Breast epithelium (tissue), 4 donors: ENCODE measurements at places on chromosomes 16 and 17. TPM values are rescaled to one million over a fixed set of nuclear protein-coding genes. Genes with fewer than 3 reads are reported as not detected.

GRCh38 chr16:87790292-87791100 is 24.7 kb upstream of the KLHDC4 start:
- no peak overlapping the region for H3K4me3 ChIP-seq
- H3K36me3 ChIP-seq, result no peaks in the 10 kb centered on the region
- H3K27me3 ChIP-seq, result no peaks in the 10 kb centered on the region
- H3K4me1 ChIP-seq, result no peaks in the 10 kb centered on the region

GRCh38 chr17:60557805-60558204 is 31.8 kb upstream of the APPBP2 start:
- no peaks in the 10 kb centered on the region for H3K27me3 ChIP-seq
- H3K27ac ChIP-seq, result no peak overlapping the region
- DNase-seq, result no peak
- H3K36me3 ChIP-seq, result no peaks in the 10 kb centered on the region

DNA sequence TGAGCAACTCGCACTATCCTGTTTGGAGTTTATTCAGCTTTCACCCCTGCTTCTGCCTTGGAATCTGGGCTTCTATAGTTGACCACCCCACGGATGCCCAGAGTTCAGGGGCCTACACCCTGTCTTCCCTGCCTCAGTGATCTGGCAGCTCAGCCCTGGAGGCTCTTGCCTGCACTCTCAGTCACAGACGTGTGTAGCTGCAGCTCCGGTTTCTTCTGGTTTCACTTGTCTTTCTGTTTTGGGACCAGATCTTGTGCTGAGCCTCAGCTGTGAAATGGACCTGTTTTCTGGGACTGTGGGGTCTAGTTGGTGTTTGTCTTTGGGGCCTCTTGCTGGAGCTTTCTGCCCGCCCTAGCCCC is 5.8 kb downstream of the GPT2 start:
- no peaks in the 10 kb centered on the region for H3K27me3 ChIP-seq
- no peak for DNase-seq
- H3K36me3 ChIP-seq, result no peaks in the 10 kb centered on the region
- no peak overlapping the region for H3K27ac ChIP-seq
- H3K4me1 ChIP-seq, result no peaks in the 10 kb centered on the region

DNA sequence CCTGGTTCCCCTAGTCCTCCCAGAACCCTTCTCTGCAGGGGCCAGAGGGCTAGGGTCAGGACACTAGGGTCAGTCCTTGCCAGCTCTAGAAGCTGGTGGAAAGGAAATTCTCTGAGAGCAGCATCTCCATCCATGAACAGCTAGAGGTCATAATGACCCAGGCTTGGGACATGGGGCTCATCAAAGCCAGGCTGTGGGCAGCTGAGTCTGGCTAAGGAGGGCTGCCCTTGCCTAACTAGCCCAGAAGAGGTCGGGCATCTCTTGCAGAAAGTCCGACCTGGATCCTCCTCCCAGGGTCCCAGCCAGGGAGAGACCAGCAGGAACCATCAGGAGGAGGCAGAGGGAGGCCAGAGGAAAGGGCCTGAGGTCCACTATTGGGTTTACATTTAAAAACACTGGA is 4.3 kb downstream of the MPO start:
- DNase-seq, result no peak
- H3K4me1 ChIP-seq, result no peaks in the 10 kb centered on the region
- H3K4me3 ChIP-seq, result no peak overlapping the region
- no peaks in the 10 kb centered on the region for H3K36me3 ChIP-seq

- no peaks in the 10 kb centered on the region for H3K36me3 ChIP-seq
- no peak for DNase-seq
- no peak overlapping the region for H3K27ac ChIP-seq
- H3K4me1 ChIP-seq, result no peaks in the 10 kb centered on the region
- no peaks in the 10 kb centered on the region for H3K27me3 ChIP-seq
- H3K4me3 ChIP-seq, result no peak overlapping the region
Observed at GRCh38 chr17:43880420-43880991, 26.8 kb downstream of the MPP2 start.

DNA sequence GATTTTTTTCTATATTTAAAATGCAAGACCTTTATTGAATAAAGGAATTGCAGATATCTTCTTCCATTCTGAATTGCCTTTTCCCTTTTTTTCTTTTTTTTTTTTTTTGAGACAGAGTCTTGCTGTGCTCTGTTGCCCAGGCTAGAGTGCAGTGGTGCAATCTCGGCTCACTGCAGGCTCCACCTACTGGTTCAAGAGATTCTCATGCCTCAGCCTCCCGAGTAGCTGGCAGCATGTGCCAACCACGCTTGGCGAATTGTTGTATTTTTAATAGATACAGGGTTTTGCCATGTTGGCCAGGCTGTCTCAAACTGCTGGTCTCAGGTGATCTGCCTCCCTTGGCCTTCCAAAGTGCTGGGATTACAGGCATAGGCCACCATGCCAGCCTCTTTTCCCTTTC is 151.5 kb downstream of the CEP112 start:
- no peaks in the 10 kb centered on the region for H3K27me3 ChIP-seq
- no peak overlapping the region for H3K4me3 ChIP-seq
- DNase-seq, result no peak
- H3K4me1 ChIP-seq, result no peaks in the 10 kb centered on the region
- no peaks in the 10 kb centered on the region for H3K36me3 ChIP-seq

DNA sequence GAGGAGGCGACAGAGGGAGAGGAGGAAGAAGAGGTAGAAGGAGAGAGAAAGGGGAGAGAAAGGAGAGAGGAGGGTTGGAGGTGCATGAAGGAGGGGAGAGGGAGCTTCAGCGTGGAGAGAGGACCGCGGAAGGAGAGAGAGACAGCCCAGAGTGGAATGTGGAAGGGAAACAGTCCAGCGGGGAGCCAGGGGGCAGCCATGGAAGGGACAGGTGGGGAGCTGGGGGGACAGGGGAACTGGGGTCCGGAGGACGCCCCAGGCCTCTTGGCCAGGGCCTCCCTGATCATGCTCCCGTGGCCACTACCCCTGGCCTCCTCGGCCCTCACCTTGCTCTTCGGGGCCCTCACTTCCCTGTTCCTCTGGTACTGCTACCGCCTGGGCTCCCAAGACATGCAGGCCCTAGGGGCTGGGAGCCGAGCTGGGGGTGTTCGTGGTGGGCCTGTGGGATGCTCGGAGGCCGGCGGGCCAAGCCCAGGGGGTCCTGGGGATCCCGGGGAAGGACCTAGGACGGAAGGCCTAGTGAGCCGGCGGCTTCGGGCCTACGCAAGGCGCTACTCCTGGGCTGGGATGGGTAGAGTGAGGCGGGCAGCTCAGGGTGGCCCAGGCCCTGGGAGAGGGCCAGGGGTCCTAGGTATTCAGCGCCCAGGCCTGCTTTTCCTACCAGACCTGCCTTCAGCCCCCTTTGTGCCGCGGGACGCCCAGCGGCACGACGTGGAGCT is 759 bp downstream of the ASPHD1 start:
- H3K4me1 ChIP-seq, result no peaks in the 10 kb centered on the region
- H3K27ac ChIP-seq, result no peak overlapping the region
- H3K27me3 ChIP-seq, result no peaks in the 10 kb centered on the region
- H3K4me3 ChIP-seq, result no peak overlapping the region

GRCh38 chr16:49194537-49195236 is 87.0 kb downstream of the CBLN1 start:
- no peaks in the 10 kb centered on the region for H3K27me3 ChIP-seq
- no peak overlapping the region for H3K27ac ChIP-seq
- no peaks in the 10 kb centered on the region for H3K4me1 ChIP-seq
- H3K4me3 ChIP-seq, result no peak overlapping the region
- no peaks in the 10 kb centered on the region for H3K36me3 ChIP-seq

- H3K4me1 ChIP-seq, result no peaks in the 10 kb centered on the region
- no peak for DNase-seq
- no peaks in the 10 kb centered on the region for H3K36me3 ChIP-seq
Observed at GRCh38 chr17:185445-186138, 4.1 kb upstream of the DOC2B start.

GRCh38 chr16:89727406-89728120 is 6.2 kb downstream of the ZNF276 start:
- H3K27ac ChIP-seq, result no peak overlapping the region
- H3K36me3 ChIP-seq, result no peaks in the 10 kb centered on the region
- H3K4me3 ChIP-seq, result no peak overlapping the region
- peaks cover 11% of the 10 kb centered on the region for H3K4me1 ChIP-seq

DNA sequence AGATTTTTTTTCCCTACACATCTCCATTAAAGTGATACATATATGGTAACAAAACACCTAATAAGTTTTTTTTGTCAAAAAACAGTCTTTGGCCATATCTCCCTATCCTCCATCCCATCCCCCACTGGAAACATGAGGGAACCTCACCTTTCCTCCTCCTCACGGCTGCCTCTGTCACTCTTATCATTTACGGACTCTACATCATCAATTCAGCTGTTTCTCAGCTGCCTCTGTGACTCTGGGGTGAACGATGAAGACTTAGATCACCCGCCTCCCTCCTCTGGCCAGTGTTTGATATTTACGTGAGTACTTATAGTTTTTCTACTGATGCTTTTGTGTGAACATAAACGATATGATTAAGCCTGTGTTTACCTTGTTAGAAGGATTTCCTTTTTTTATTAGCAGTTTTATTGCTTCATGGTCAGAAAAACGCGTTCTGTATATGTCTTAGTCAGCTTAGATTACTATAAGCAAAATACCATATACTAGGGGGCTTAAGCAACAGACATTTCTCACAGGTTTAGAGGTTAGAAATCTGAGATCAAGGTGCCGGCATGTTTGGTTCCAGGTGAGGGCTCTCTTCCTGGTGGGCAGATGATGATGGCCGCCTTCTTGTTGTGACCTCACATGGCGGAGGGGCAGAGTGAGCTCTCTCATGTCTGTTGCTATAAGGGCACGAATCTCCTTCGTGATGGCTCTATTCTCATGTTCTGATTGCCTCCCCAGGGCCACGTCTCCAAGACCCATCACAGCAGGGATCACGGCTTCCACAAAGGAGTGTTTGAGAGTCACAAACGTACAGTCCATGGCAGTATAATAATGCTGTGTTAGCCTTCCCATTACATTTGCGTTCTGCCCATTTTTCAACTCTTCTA is 32.1 kb downstream of the DNAH17 start:
- H3K27me3 ChIP-seq, result no peaks in the 10 kb centered on the region
- H3K27ac ChIP-seq, result no peak overlapping the region
- no peaks in the 10 kb centered on the region for H3K36me3 ChIP-seq
- no peaks in the 10 kb centered on the region for H3K4me1 ChIP-seq

GRCh38 chr17:14125518-14126137 is 56.3 kb downstream of the COX10 start:
- no peaks in the 10 kb centered on the region for H3K27me3 ChIP-seq
- no peak overlapping the region for H3K27ac ChIP-seq
- no peak overlapping the region for H3K4me3 ChIP-seq
- no peak for DNase-seq

DNA sequence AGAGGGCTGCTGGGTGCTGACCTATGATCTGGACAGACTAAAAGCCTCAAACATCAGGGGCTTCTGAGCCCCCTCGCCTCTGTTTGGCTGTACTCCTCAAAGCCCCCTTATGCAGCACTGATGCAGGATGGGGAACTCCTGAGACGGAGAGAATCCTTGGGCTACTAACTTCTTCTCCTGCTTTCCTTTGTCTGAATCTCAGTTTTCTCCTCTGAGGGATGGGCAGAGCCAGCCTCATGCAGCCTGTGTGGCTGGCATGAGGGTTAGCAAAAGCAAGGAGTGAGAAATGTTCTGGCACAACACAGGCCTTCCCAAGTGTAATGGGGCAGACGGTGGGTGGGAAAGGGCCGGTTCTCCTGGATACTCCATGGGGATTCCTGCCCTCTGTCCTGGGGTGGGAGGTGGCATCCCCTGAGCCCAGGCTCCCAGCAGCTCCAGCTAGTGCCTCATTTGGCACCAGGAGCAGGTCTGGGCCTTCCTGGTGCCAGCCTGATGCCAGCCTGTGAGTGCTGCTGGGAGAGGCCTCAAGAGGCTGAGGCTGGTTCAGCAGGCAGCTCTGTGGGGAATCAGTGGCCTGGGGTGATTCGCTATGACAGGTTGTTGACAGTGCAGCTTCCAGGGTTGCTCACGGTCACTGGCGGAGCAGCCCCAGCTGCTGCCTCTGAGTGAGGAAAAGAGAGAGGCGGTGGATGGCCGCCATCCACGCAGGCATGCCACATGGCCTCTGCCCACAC is 4.0 kb upstream of the BRD7 start:
- H3K27me3 ChIP-seq, result no peaks in the 10 kb centered on the region
- H3K36me3 ChIP-seq, result no peaks in the 10 kb centered on the region
- DNase-seq, result no peak
- no peak overlapping the region for H3K4me3 ChIP-seq
- peaks cover 4% of the 10 kb centered on the region for H3K4me1 ChIP-seq

GRCh38 chr17:41602524-41602923 is 10.0 kb downstream of the KRT16 start:
- no peaks in the 10 kb centered on the region for H3K4me1 ChIP-seq
- H3K27ac ChIP-seq, result no peak overlapping the region
- no peaks in the 10 kb centered on the region for H3K36me3 ChIP-seq
- no peaks in the 10 kb centered on the region for H3K27me3 ChIP-seq

GRCh38 chr17:81279278-81280275 is 15.5 kb downstream of the SLC38A10 start:
- no peaks in the 10 kb centered on the region for H3K27me3 ChIP-seq
- no peak overlapping the region for H3K4me3 ChIP-seq
- no peaks in the 10 kb centered on the region for H3K4me1 ChIP-seq
- H3K27ac ChIP-seq, result no peak overlapping the region
- no peaks in the 10 kb centered on the region for H3K36me3 ChIP-seq

DNA sequence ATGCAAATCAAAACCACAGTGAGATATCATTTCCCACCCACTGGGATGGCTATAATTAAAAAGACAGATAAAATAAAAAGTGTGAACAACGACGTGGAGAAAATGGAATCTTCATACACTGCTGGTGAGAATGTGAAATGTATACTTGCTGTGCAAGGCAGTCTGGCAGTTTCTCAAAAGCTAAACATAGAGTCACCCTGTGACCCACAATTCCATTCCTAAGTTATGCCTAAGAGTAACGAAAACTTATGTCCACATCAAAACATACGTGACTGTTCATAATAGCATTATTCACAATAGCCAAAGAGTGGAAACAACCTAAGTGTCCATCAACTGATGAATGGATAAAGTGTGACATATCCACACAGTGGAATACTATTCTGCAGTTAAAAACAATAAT is 38.1 kb upstream of the VPS4A start:
- no peak for DNase-seq
- H3K27me3 ChIP-seq, result no peaks in the 10 kb centered on the region
- H3K27ac ChIP-seq, result no peak overlapping the region
- peaks cover 5% of the 10 kb centered on the region for H3K36me3 ChIP-seq
- no peak overlapping the region for H3K4me3 ChIP-seq

DNA sequence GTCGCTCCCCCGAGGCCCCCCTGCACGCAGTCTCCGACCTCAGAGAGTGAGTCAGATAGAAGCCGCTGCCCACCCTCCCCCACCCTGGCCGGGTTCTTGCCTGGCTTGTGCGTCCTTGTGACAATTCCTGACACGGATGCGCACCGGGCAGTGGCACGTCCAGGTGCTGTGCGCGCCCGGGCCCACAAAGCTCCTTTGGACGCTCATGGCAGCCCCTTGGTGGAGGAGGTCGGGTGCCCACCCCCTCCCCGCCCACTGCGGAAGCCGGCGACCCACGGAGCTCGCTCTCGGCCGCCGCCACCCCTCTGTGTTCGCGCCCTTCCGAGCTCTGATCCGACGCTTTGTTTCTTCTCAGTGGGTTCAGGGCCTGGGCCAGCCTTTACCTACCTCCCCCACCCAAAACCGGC is 662 bp upstream of the TUBB3 start:
- H3K4me3 ChIP-seq, result peak overlapping the region; percentile 77
- H3K36me3 ChIP-seq, result no peaks in the 10 kb centered on the region
- H3K4me1 ChIP-seq, result peaks cover 12% of the 10 kb centered on the region
- peak overlapping the region; percentile 88 for H3K27ac ChIP-seq

The METTL23 gene
- total RNA-seq, result 47.7 TPM

The NPB gene
- 2.0 TPM for total RNA-seq

The KCNJ16 gene
- 0.32 TPM for total RNA-seq

The TNFSF13 gene
- 33.6 TPM for total RNA-seq

The KRTAP17-1 gene
- not detected for total RNA-seq

The RND2 gene
- total RNA-seq, result 2.0 TPM
